ENCODE measurements at places on chromosomes 7 and 10. TPM values are rescaled to one million over a fixed set of nuclear protein-coding genes. Genes with fewer than 3 reads are reported as not detected.

GRCh38 chr7:53428045-53428444 is 392.6 kb downstream of the POM121L12 start:
- DNase-seq, result no peak

GRCh38 chr7:22628112-22628511 is 98.9 kb upstream of the IL6 start:
- DNase-seq, result no peak

The GIMAP6 gene
- total RNA-seq, result 29.5 TPM

DNA sequence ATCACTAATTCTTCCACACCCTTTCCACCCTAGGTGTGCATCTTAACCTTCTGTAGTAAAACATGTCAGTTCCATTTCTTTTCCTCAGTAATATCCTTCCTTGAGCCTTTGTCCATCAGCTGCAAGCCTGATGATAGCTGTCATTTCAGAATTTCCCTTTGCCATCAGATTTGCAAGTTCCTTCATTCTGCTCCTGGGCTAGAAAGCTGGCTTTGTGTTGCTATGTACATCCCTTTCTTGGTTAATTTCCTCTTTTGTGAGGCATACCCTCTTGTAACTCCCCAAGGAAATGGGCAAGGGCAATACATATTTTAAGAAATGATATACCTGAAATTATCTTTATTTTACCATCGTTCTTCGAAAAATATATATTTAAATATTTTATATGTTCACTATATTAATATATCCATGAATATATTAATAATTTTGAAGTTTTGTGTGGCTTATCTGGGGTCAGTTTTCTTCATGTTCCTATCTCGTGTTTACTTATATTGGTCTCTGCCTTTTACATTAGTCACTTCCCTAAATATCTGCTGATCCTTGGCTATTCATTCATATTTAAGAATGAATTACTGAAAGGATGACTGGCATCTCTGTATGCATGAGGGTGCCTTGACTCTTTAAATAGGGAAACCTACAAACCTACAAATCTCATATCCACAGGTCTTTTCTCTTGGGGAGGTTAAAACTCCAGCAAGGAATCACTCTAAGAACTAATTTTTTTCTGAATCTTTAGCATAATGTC is 143.8 kb downstream of the ZNF22 start:
- no peak for DNase-seq

DNA sequence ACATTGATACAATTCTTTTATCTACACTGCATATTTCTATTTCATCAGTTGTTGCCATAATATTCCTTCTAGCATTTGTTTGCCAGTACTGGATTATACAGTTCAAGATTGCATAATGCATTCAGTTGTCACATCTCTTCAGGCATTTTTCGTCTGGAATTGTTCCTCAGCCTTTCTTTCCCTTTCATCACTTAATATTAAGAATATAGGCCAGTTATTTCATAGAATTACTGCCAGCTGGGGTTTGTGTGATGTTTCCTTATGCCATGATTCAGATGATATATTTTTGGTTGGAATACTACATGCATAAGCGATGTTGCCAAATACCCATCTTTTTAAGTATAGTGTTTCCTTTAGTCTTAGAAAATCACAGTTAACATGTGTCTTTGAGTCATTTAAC is 20.8 kb downstream of the KIFBP start:
- no peak for DNase-seq

The LRRC17 gene
- total RNA-seq, result 200 TPM

- DNase-seq, result no peak
Measured at GRCh38 chr10:59830601-59831259, 75.6 kb downstream of the CCDC6 start.

The GJD4 gene
- total RNA-seq, result not detected

The SH2B2 gene
- total RNA-seq, result 1.8 TPM

DNA sequence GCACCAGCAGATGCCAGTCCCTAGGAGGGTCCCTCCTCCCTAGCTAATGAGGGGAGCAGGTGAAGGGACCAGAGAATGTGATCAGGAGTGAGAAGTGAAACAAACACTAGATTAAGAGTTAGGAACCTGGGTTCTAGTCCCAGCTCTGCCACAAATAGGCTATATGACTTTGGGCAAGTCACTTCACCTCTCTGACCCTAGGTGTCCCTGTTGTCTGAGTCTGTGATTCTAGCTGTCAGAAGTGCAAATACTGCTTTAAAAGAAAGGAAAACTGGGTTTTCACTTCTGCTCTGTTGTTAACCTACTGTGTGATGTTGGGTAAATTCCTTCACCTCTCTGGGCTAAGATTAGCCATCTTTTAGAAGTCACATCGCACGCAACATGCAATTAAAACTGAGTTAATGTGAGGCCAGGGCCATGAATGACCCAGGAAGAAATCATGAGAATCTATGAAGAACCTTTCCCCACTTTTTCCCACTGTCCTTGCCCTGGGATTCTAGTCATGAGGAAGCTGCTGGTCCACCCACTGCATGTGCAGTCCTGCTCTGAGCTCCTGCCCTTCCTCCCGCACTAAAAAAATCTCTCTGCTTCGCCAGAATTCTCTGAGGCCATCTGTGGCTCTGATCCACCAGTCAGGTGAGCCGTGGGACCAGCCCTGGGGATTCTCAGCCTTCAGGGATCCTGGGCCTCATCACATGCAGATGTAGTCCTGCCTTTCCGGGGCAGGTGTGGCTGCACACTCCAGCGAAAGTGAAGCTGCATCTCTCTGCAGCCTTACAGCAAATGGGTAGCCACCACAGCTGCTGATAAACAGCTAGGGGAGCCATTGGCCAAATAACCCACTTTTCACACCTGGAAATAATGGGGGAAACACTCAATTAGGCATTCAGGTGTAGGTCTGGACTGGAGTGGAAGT is 181.7 kb downstream of the PLXNA4 start:
- no peak for DNase-seq

The PNLIPRP1 gene
- total RNA-seq, result not detected

GRCh38 chr7:34928052-34928451 is 109.2 kb downstream of the DPY19L1 start:
- DNase-seq, result no peak

DNA sequence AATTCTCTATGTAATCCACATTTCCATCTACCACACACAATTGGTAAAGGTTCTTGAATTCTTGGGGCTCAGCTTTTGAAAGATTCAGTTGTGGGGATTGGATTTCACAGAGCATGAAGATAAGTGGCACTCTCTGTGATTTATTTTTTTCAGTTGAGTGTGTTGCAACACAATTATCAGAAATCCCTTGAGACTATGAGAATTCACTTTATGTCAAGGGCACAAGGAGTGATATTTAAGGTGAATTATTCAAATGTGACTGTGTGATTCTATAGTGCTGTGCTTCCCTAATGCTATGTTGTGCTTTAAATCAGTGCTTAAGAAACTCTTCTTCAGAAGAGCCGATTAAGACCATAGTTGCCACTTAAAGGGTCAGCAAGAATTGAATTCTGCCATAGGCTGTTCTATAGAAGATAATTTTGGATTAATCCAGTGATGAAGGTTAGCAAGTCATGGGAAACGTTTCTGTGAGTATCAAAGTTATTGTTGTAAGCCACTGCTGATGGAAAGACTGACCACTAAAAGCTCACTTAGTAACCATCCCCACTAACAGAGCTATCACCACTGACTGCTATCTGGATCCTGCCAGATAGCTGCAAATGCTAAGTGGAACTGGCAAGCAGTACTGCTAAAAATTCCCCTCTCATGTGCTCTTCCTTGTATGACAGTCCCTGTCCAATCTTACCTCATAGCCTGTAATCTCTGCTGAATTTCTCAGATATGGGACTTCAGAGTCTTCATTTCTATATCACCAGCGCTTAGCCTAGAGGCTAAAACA is 134.0 kb upstream of the SEMA3D start:
- DNase-seq, result no peak

GRCh38 chr10:58743466-58744115 is 230.9 kb downstream of the BICC1 start:
- no peak for DNase-seq

The NPSR1 gene
- total RNA-seq, result 0.58 TPM

The PDZD7 gene
- 0.21 TPM for total RNA-seq

The TCF7L2 gene
- total RNA-seq, result 24.7 TPM

The MMRN2 gene
- 49.0 TPM for total RNA-seq

The ADAMTS14 gene
- total RNA-seq, result 13.7 TPM

DNA sequence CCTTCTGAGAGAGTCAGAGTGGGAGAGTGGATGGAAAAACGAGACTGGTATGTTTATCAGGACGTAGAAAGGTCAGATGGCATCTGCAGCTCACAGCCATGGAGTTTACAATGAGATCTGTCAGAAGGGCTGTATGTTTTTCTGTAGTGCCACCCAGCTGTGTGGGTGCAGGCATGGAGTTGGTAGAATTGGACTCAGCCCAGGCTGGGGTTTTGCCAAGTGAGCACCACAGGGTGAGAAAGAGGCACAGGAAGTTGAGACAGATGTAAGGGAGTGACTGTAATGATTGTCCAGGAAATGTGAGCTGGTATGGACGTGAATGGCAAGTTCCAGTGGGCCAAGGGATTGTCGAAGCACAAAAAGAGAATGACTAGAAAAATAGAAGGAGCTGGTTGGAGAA is 9.1 kb upstream of the ZYX start:
- DNase-seq, result no peak

GRCh38 chr10:929960-930624 is 1.4 kb downstream of the LARP4B start:
- DNase-seq, result no peak

DNA sequence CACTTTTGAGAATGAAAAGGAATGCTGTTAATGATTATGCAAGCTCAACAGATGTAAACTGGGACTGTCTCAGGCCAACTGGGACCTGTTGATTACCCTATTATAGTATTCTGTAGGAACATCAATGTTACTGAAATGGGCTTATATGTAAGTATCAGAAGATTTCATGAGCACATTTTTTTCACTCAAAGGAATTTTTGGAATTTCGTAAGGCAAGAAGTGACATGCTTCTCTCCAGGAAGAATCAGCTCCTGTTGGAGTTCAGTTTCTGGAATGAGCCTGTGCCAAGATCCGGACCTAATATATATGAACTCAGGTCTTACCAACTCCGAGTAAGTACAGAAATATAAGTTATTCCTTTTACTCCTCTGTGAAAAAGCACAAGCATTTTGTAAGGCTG is 19.2 kb downstream of the NIPSNAP2 start:
- no peak for DNase-seq

The AKR1B1 gene
- total RNA-seq, result 41.7 TPM

The CLIP2 gene
- total RNA-seq, result 19.9 TPM

The FAM25G gene
- total RNA-seq, result not detected

The ACSM6 gene
- 0.48 TPM for total RNA-seq

The BTBD16 gene
- total RNA-seq, result 2.6 TPM

DNA sequence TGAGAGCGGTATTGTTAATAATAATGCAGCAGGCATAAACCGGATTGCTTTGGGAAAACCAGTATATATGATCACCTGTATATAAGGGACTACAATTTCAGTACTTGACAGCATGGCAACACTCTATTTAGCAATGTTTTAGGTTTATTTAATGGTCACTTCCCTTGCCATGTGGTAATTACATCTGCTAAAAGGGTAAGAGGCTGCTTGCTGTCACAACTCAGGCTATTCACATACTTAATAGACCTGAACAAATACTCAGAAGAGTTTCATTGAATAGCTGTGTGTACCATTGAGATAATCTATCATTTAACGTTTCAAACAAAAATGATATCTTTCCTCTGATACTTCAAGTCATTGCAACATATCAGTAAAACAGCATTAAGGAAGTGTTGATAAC is 90.1 kb downstream of the PCDH15 start:
- no peak for DNase-seq

The TEX36 gene
- total RNA-seq, result not detected

DNA sequence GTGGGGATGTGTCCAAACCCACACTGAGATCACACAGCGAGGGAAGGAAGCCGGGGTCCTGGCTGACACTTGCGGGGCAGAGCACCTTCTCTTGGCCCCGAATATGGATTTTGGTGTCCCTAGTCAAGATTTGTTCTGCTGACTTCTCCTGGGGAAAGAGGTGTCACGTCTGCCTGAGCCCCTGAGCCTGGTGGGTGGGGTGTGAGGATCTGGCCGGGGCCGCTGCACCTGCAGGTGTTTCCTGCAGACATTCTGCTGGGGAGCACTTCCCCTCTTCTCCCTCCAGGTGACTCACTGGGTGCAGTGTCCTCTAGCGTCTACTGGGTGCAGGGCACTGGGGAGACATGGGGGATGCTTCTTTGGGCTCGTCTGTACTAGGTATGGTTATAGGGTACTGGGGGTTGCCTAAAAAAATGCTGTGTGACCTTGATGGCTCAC is 99.2 kb downstream of the GRK5 start:
- no peak for DNase-seq

The NRAP gene
- total RNA-seq, result 1.5 TPM

DNA sequence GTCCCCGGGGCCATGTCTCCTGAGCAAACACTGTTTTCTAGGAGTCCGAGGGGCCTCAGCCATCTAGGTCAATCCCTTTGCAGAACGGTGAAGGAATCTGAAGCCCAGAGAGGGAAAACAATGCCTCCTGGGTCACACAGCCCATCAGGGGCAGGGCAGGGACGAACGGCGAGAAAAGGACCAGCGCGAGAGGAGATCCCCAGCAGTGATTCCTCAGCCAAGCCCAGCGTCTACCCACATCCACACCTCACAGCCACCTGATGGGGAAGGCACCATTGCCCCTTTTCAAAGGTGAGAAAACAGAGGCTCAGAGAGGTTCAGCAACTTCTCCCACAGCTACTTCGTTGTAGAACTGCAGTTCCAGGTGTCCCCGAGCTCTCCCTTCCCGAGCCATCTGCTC is 17.9 kb upstream of the PSMG3 start:
- DNase-seq, result no peak

The KCNH2 gene
- total RNA-seq, result 9.9 TPM

GRCh38 chr7:128078309-128078708 is 47.1 kb upstream of the LRRC4 start:
- DNase-seq, result no peak

The CLEC5A gene
- total RNA-seq, result 0.16 TPM

- DNase-seq, result no peak
Measured at GRCh38 chr7:68065581-68065980, 1068.9 kb downstream of the TYW1 start.

Measured in urinary bladder (tissue), 4 donors.